ENCODE measurements at places on chromosomes 2 and 18.

- no peak for DNase-seq
Measured at GRCh38 chr18:77135339-77136075, 2.9 kb upstream of the MBP start.

DNA sequence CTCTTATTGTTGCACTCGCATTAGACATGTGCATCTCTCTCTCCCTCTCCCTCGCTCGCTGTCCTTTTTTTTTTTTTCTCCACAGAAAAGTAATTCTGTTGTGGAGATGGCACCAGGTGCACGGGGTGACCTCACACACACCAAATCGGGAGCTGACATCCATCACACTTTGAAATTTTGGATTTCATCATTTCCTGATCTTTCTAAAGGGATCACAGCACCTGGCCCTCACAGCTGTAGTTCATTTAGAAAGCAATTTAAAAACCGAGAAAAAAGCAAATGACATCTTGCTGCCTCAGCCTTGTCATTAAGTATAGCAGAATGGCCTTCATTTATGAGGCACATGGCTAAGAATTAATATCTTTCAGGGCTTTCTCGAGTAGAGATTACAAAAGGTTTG is 717.2 kb downstream of the RNF144A start:
- DNase-seq: no peak

DNA sequence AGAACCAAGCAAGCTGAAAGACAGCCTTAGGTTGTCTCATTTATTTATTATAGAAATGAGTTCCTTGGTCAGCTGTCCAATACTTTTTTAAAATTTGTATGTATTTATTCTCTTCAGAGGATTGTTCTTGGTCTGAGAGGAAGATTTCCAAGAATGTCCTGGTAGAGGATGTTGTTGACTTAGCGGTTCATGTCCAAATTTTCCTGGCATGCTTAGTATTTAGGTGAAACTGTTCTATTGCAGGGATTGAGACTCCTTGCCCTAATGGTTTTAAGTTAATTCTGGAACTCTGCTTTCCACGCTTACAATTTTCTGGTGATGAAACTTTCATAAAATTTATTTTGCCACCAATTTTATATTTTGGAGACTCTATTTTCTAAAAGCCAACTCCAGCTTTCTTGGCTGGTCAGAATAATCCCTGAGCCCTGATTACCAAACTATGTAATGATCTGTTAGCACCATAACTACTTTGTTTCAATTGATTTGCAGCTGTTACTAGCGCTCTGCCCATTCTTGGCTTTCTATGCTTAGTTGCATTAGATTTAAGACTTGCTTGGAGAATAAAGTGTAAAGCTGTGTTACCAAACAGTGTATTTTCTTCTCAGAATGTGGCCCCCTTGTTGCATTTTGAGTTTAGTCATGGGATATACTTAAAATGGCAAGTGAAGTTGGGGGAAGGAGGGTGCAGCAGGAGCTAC is 1868.8 kb upstream of the CELF4 start:
- DNase-seq: no peak

GRCh38 chr2:101692041-101692440 is 5.5 kb upstream of the MAP4K4 start:
- no peak for DNase-seq

- DNase-seq: no peak
Measured at GRCh38 chr2:160132761-160133160, 67.3 kb downstream of the ITGB6 start.

- no peak for DNase-seq
Measured at GRCh38 chr2:46887028-46887885, 28.3 kb downstream of the MCFD2 start.

DNA sequence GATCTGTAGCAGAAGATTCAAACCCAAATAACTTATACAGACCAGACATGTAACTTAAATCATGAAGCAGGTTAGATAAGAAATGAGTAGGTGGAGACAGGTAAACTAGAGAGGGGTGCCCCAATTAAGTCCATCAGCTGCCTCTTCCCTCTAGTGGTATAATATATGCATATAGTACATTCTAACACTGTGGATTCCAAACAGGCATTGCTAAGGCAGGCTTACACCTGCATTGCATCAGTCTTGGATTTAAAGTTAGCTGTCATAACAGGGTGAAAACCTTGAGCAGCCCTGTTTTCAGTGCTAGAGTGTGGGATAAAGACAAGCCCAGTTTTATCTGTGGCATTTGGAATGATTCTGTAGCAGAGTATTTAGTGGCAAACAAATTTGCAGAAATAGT is 63.4 kb downstream of the NYAP2 start:
- no peak for DNase-seq

GRCh38 chr18:37533647-37534584 is 31.7 kb downstream of the CELF4 start:
- DNase-seq: no peak

- DNase-seq: no peak
Measured at GRCh38 chr18:13520741-13521140, 205.6 kb downstream of the FAM210A start.

DNA sequence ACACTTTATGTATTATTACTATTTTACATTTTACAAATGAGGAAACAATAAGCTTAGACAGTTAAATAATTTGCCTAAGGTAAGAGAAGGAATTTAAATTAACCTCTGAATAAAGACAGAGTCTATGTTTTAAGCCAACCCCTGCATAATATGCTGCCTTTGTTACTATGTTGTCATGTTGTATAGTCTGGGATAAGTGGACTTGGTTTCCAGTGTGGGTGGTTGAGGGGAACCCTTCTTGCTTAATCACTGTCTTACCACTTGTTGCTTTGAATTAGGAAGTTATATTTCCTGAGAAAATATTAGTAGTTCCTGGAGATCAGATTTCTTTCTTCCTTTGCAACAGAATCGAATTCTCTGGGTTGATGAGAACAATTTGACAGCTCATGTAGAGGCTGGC is 52.6 kb downstream of the AGPS start:
- DNase-seq: no peak

- DNase-seq: no peak
Measured at GRCh38 chr18:12296087-12296403, 12.0 kb upstream of the TUBB6 start.

GRCh38 chr2:185860321-185860720 is 121.7 kb downstream of the FSIP2 start:
- DNase-seq: no peak

- DNase-seq: no peak
Measured at GRCh38 chr2:236986524-236987330, 99.0 kb upstream of the COPS8 start.

DNA sequence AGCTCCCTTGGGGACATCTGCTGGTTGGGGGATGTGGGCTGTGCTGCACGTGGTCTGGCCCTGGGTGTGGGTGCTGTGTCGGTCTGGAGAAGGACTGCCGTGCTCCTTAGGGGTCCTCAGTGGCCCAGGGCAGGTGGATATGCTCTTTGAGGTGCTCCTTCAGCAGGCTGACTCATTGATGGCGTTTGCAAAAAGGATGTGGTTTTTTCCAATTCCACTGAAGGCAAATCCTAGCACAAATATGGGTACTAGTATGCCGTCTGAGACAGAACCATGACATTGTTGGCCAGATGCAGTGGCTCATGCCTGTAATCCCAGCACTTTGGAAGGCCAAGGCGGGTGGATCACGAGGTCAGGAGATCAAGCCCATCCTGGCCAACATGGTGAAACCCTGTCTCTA is 3.3 kb downstream of the PPP1R7 start:
- DNase-seq: no peak

- no peak for DNase-seq
Measured at GRCh38 chr2:168155680-168156079, 91.7 kb downstream of the STK39 start.

DNA sequence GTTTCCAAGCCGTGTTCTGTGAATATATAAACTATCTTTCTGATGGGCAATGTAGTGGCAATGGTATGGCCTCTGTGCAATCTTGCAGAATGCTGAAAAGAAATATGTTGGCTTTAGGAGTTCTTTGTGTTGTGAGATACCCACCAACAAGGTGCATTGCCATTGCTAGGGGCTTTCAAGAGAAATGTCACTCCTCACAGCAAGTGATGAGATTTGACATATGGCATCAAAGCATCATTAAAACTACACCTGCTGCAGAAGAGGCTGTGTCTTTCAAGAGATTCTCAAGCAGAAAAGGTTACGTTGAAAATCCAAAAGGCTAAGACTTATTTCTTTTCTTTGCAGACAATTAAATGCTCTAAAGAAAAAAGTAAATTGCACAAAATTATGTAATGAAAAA is 1110.8 kb downstream of the CBLN2 start:
- no peak for DNase-seq

DNA sequence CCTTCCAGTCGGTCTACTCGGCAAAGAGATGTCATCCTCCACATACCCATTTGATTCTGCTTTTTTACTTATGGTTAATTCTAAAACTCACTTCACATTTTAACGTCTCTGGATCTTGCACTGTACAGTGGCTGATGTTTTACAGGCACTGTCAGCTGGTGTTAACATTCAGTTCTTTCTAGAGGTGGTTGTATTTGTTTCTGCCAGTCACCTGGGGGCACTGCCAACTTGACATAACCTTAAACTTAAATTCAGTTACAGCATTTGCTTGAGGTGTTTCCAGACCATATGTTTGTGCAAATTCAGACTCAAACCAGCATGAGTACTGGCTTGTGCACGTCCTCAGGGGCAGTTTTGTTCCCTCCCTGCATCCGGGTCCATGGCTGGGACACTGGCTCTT is 5.3 kb upstream of the TMEM185B start:
- DNase-seq: no peak

DNA sequence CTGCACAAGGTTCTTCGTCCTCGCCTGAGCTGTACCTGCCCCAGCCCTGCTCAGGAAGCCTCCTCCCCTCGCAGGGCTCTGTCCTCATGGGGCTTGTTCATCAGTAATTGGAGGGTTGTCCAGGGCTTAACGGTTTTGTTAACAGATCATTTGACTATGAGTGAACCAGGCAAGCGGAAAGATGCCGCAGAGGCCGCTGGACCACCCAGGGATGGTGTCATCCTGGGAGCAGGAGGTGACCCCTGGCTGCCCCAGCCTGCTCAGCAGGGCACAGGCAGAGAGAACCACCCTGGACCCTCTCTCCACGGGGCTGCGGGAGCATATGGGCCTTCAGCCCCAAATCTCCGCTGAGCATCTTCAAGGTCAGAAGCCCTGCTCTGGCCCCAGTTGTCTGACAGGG is 264.3 kb downstream of the KLHL29 start:
- DNase-seq: no peak

DNA sequence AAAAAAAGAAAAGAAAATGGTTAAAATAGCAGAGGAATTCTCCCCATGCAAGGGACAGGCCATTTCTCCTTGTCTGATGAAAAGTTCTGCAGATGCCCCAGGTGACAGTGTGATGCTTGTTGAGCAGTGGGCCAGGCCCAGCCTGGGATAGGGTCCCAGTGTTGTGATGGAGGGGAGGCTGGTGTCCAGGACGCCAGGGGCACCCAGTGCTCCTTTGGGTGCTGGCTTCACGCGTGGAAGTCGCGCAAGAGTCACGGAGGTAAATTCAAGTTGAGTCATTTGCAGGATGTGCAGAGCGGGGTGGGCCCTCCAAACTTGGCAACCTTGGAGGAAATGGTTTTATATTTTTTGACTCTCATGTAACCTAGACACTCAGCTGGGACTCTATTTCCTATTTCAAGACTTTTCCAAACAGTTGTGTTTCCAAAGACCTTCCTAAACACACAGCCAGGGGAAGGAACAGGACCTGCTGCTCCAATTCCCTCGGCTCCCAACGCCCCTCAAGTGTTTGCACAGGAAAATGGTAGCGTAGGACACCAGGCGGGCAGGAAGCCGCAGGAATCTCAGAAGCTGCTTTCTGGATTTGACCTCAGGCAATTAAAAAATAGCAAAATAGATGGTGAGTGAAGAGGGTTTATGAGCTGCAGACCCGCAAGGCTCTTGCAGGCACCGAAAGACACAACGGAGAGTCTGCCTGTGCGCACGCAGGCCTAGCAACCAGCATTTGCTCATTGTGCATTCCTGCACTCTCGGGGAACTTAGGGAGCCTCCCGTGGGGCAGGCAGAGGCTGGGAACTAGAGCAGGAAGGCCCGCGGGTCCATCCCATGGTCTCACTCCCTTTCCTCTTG is 107.1 kb upstream of the ODC1 start:
- no peak for DNase-seq

GRCh38 chr2:229170171-229170570 is 100.9 kb downstream of the PID1 start:
- no peak for DNase-seq

- DNase-seq: no peak
Measured at GRCh38 chr2:71907503-71907902, 240.2 kb downstream of the CYP26B1 start.

- DNase-seq: no peak
Measured at GRCh38 chr2:109380502-109381326, 233.1 kb downstream of the SEPTIN10 start.

GRCh38 chr2:20585710-20586594 is 64.9 kb downstream of the HS1BP3 start:
- DNase-seq: no peak

- no peak for DNase-seq
Measured at GRCh38 chr18:27378431-27379095, 193.5 kb upstream of the CHST9 start.

DNA sequence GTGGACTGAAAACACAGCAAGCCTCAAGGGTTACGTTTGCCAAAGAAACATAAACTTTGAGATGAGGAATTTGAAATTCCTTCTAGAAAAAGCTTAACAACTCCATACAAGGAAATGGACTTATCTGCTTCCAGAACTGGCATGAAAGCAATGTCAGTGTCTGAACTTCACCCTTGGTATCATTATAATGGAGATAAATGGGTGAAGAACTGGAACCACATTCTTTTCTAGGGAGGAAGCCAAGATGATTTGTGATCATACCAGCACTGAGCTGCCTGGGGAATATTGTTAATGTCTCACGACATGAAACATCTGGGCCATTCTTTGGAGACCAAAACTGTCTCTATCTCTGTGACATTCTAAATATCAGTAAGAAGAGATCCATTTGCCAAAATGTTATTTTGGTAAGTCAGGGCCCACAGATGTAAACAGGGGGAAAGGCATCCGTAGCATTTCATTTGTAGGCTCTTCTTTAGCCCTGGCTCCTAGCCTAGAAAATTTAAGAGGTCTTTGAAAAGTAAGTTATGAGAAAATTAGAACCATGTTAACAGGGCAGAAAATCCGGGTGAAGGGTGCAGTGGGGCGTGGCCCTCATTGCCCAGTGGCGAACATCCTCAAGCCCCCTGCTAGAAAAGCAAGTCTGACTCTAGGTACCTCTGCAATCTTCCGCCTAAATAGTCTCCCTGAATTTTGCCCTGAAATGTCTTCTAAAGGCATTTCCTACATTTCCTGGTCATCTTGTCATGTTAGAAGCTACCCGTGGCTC is 295.3 kb upstream of the EPAS1 start:
- no peak for DNase-seq
